Glutamatergic neuron (in vitro differentiated cells): ENCODE measurements at places on chromosomes 11 and 22.

GRCh38 chr22:41787331-41787730 is 13.1 kb upstream of the CCDC134 start:
- no peaks in the 10 kb centered on the region for H3K36me3 ChIP-seq
- DNase-seq, result no peak
- H3K4me1 ChIP-seq, result no peaks in the 10 kb centered on the region
- H3K27me3 ChIP-seq, result peaks cover 2% of the 10 kb centered on the region
- H3K4me3 ChIP-seq, result no peak overlapping the region
- H3K27ac ChIP-seq, result no peak overlapping the region

DNA sequence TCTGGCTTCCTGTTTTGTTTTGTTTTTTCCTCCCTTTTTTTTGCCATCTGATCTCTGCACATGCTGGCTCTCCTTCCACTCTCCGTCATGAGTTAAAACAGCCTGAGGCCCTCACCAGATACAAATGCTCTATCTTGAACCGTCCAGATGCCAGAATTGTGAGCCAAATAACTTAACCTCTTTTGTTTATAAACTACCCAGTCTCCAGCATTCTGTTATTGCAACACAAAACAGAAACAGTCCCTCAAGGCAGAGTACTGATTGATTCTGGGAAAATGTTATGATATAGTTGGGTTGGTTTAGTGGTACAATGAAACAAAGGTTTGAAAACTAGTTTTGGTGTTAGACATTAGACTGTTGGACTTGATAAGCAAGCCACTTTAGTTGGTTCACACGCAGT is 1390.0 kb upstream of the RAG2 start:
- H3K36me3 ChIP-seq, result no peaks in the 10 kb centered on the region
- peak overlapping the region; percentile 36 for H3K27ac ChIP-seq
- H3K4me1 ChIP-seq, result peaks cover 4% of the 10 kb centered on the region
- H3K27me3 ChIP-seq, result no peaks in the 10 kb centered on the region
- no peak for DNase-seq

DNA sequence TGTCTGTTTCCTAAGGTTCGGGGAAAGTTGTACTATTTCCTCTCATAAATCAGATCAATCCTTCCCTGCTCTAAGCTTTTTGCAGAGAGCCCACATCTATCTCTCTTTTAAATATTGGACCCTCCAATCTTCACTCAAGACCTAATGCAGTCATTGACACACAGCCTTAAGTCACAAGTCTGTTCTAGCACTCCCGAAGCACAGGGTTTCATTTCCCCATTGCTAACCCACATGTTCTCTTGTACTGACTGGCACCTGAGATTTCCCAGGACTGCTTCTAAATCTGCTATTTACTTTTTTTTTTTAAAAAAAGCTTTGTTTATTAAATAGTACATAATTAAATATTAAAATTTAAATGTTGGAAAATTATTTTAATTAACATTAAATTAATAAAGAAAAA is 674.7 kb downstream of the TBC1D22A start:
- H3K36me3 ChIP-seq, result peaks cover 8% of the 10 kb centered on the region
- H3K27ac ChIP-seq, result no peak overlapping the region
- no peaks in the 10 kb centered on the region for H3K4me1 ChIP-seq
- no peak overlapping the region for H3K4me3 ChIP-seq
- DNase-seq, result no peak

- no peak overlapping the region for H3K27ac ChIP-seq
- H3K36me3 ChIP-seq, result no peaks in the 10 kb centered on the region
- peaks cover 14% of the 10 kb centered on the region for H3K4me1 ChIP-seq
- peaks cover 13% of the 10 kb centered on the region for H3K27me3 ChIP-seq
Measured at GRCh38 chr11:66992041-66992440, 16.9 kb downstream of the C11orf86 start.

- no peak overlapping the region for H3K4me3 ChIP-seq
- H3K4me1 ChIP-seq, result peaks cover 22% of the 10 kb centered on the region
- H3K27me3 ChIP-seq, result peaks cover 5% of the 10 kb centered on the region
- no peaks in the 10 kb centered on the region for H3K36me3 ChIP-seq
- no peak for DNase-seq
- no peak overlapping the region for H3K27ac ChIP-seq
Measured at GRCh38 chr11:118310781-118311485, 6.4 kb downstream of the CD3E start.

DNA sequence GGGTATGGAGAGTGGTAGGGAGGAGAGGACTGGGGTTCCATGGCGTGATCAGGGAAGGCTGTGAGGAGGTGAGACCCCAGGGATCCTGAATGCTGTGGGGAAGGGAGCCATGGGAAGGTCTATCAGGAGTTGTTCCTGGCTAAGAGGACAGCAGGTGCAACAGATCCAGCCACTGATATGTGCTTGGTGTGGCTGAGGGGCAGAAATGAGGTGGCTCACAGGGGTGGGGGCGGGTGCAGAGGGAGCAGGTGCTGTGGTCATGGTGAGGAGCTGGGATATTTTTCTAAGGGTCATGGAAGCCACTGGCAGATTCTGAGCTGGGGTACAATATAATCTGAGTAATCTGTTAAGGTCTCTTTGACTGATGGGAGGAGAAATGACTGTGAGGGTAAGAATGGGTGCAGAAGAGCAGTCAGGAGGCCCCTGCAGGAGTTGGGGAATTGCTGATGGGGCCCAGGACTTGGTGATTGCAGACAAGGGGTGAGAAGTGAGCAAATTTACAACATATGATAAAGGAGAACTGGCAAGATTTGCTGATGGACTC is 31.3 kb upstream of the DMC1 start:
- H3K27me3 ChIP-seq, result no peaks in the 10 kb centered on the region
- peak overlapping the region; percentile 1 for H3K27ac ChIP-seq
- peaks cover 2% of the 10 kb centered on the region for H3K4me1 ChIP-seq
- DNase-seq, result no peak
- no peaks in the 10 kb centered on the region for H3K36me3 ChIP-seq
- no peak overlapping the region for H3K4me3 ChIP-seq

- H3K27me3 ChIP-seq, result peaks cover 4% of the 10 kb centered on the region
- DNase-seq, result no peak
- H3K27ac ChIP-seq, result no peak overlapping the region
- H3K36me3 ChIP-seq, result no peaks in the 10 kb centered on the region
Measured at GRCh38 chr11:65880844-65881421, 1.3 kb downstream of the CTSW start.

DNA sequence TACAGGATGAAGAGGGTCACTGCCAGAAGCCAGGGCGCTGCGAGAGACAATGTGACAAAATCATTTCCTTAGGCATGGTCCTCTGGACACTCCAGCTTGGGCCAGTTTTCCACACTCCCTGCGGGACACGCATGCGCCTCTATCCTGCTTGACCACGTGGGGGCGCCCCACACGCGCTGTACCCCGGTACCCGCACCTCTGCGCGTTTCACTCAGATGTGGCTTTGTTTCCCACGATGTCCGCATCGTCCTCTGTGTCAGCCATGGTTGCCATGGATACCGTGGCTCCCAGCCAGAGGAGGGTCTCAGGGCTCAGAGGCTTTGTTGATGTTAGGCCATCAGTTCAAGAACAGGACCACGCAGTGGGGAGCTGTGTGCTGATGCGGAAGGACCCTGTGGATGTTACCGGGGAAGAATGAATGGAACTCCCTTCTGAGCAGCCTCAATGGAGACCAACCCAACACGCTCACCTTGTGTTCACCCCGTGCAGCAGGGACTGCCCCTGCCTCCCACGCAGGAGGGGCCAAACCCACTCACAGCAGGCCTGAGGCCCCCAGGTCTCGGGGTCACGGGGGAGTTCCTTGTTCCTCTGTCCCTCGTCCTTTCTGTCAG is 101.1 kb upstream of the SLC22A12 start:
- H3K4me1 ChIP-seq, result peaks cover 20% of the 10 kb centered on the region
- peaks cover 5% of the 10 kb centered on the region for H3K36me3 ChIP-seq
- H3K4me3 ChIP-seq, result no peak overlapping the region
- peak; percentile 82 for DNase-seq
- no peak overlapping the region for H3K27ac ChIP-seq

GRCh38 chr11:131947511-131947910 is 577.1 kb downstream of the NTM start:
- H3K27ac ChIP-seq, result no peak overlapping the region
- H3K4me1 ChIP-seq, result peaks cover 6% of the 10 kb centered on the region
- DNase-seq, result no peak
- H3K27me3 ChIP-seq, result no peaks in the 10 kb centered on the region

DNA sequence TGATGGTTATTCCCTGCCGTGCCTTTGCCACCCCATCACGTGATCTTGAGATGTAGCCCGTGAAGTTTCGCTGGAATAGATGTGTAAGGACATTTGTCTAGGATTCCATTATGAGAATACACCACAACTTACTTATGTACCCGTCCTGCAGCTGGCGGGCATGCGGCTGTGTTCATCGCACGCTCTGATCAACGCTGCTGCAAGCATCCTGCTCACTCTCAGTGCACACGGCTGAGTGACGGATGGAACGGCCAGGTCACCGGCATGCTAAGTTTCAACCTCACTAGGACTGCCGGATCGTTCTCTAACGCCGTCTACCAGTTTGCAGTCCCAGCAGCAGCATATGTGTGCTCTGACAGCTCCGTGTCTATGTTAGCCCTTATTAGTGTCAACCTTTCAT is 44.6 kb downstream of the APOL1 start:
- H3K27me3 ChIP-seq, result peaks cover 7% of the 10 kb centered on the region
- H3K4me1 ChIP-seq, result no peaks in the 10 kb centered on the region
- DNase-seq, result no peak
- no peak overlapping the region for H3K4me3 ChIP-seq
- H3K27ac ChIP-seq, result no peak overlapping the region
- peaks cover 12% of the 10 kb centered on the region for H3K36me3 ChIP-seq

DNA sequence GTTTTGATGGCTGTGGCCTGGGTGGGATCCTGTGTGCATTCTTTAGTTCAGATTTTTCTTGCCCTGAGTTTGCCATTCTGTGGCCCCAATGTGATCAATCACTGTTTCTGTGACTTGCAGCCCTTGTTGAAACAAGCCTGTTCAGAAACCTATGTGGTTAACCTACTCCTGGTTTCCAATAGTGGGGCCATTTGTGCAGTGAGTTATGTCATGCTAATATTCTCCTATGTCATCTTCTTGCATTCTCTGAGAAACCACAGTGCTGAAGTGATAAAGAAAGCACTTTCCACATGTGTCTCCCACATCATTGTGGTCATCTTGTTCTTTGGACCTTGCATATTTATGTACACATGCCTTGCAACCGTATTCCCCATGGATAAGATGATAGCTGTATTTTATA is 620 bp downstream of the OR4C16 start:
- peaks cover 8% of the 10 kb centered on the region for H3K36me3 ChIP-seq
- H3K4me3 ChIP-seq, result no peak overlapping the region
- DNase-seq, result no peak
- H3K27me3 ChIP-seq, result no peaks in the 10 kb centered on the region
- no peaks in the 10 kb centered on the region for H3K4me1 ChIP-seq

GRCh38 chr11:73244589-73245240 is 26.6 kb downstream of the P2RY2 start:
- H3K27ac ChIP-seq, result no peak overlapping the region
- no peaks in the 10 kb centered on the region for H3K36me3 ChIP-seq
- peaks cover 6% of the 10 kb centered on the region for H3K27me3 ChIP-seq

- DNase-seq, result no peak
- H3K27me3 ChIP-seq, result peaks cover 4% of the 10 kb centered on the region
- H3K27ac ChIP-seq, result no peak overlapping the region
- no peak overlapping the region for H3K4me3 ChIP-seq
- H3K4me1 ChIP-seq, result peaks cover 9% of the 10 kb centered on the region
Measured at GRCh38 chr22:46794067-46794466, 31.6 kb downstream of the TBC1D22A start.

DNA sequence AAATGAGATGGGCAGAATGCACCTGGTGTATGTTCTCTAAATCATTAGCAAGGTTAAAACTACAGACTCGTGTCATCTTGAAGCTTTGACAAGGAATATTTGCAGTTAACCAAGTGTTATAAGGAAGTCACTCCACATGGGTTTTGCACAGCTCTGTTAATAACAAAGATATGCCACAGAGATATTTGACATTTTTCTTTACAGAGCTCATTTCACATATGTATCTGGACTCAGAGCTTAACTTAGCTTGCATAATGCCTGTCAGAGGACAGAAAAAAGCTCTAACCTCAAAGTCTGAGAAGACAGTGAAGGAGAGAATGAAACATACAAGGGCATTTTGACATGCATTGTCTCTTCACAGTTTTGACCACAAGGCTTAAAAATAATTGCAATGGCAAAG is 105.5 kb downstream of the C11orf87 start:
- H3K4me3 ChIP-seq, result no peak overlapping the region
- H3K4me1 ChIP-seq, result peaks cover 1% of the 10 kb centered on the region
- H3K27me3 ChIP-seq, result no peaks in the 10 kb centered on the region
- no peak overlapping the region for H3K27ac ChIP-seq
- no peaks in the 10 kb centered on the region for H3K36me3 ChIP-seq

DNA sequence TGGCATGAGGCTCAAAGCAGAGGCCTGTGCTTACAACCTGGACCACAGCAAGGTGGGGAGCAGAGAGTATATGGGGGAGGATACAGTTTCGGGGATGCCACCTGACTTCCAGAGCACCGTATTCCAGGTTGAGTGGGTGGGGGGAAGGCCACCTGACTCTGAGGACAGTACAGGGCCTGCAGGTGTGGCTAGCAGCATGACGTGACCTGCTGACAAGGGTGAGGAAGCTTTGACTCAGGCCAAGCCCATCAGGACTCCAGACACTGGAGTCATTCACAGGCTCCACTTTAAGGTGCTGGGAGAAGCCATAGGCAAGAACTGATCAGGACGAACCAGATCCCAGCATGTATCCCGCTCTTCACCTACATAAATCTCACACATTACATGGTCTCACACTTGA is 34.6 kb upstream of the CRTAM start:
- no peaks in the 10 kb centered on the region for H3K36me3 ChIP-seq
- no peak overlapping the region for H3K27ac ChIP-seq
- H3K27me3 ChIP-seq, result no peaks in the 10 kb centered on the region
- DNase-seq, result no peak

DNA sequence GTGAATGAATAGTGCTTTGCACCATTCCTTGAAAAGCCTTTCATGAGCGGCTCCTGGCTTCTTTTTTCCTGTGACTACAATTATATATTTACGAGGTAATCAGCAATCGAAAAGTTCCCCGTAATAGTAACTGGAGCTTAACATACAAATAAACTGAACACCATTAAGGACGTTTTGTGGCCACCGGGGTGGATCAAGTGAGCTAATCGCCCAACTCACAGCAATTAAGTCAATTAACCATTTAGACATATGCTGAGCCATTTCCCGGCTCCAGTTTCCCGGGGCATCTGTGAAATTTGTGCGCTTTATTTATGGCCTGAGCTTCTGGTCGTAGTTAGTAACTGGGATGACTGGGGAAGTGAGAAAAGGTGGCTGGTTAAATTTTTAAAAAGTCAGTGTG is 465.2 kb downstream of the MIAT start:
- peaks cover 8% of the 10 kb centered on the region for H3K4me1 ChIP-seq
- no peak for DNase-seq
- H3K27me3 ChIP-seq, result no peaks in the 10 kb centered on the region
- no peaks in the 10 kb centered on the region for H3K36me3 ChIP-seq

DNA sequence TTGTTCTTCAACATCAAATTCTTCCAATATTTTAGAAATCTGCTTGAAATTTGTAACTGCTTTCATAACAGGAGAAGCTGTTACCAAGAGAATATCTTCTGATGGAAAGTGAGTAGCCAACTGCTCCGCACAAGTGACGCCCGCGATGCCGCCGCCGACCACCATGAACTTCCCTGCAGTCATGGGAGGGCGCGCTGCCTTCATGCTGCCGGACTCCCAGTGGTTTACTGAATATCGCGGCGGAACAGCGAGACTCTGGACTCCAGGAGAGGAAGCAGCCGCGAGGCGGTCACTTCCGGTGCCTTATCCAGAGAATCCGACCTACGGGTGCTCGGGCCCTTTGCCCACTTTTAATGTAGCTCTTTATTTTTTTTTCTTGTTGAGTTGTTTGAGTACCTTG is 190.6 kb downstream of the GUCY1A2 start:
- peaks cover 8% of the 10 kb centered on the region for H3K36me3 ChIP-seq
- DNase-seq, result no peak
- H3K27me3 ChIP-seq, result peaks cover 5% of the 10 kb centered on the region
- H3K27ac ChIP-seq, result no peak overlapping the region
- no peak overlapping the region for H3K4me3 ChIP-seq
